ENCODE measurements at places on chromosomes 11 and 22.

GRCh38 chr11:14642453-14642852 lies 1.2 kb upstream of the PDE3B start:
- DNase-seq: no peak

DNA sequence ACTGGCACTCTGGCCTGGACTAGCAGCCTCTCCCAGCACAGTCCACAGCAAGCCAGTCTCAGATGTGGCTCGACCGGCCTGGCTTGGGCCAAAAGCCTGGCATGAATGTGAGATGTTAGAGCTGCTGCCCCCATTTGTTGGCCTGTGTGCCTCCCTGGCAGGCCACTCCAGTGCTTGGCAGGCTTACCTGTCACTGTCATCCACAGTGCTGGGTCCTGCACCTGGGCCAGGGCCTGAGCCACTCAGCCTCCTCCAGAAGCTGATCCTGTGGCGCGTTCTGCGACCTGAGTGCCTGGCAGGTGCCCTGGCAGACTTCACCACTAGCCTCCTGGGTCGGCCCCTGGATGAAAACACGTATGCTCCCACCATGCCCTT lies 36.1 kb downstream of the RRP8 start:
- no peak for DNase-seq

DNA sequence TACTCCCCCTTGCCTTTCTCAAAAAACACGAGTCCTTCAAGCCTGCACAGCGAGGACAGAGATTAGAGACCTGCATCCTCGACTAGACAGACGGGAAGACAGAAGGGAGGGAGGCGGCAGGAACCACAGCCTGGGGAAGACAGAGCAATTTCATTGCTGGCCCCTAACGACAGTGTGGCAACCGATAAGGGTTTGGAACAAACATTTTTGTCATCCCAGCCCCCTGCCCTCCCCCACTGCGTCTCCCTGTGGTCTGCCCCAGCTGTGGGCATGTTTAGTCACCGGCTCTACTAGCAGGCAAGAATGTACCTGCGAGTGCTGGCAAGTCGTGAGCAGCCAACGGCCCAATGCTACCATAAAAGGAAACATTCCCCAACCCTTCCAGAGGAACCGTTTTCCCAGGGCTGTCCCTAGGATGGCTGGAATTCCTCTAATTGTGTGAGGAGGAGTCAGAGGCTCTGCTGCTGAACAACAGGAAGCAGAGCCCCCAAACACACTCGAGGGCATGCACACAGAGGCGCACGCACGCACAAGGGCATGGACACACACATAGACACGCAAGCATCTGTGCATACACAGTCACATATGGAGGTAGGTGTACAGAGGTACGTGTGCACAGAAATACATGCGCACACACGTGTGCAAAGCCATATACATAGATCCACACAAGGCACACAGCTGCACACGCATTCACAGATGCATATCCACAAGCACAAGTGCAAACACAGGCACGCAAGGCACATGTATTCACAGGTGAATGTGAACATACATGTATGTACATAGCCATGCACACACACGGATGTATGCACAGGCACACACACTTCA lies 58.3 kb downstream of the MYH9 start:
- DNase-seq: peak; percentile 69

DNA sequence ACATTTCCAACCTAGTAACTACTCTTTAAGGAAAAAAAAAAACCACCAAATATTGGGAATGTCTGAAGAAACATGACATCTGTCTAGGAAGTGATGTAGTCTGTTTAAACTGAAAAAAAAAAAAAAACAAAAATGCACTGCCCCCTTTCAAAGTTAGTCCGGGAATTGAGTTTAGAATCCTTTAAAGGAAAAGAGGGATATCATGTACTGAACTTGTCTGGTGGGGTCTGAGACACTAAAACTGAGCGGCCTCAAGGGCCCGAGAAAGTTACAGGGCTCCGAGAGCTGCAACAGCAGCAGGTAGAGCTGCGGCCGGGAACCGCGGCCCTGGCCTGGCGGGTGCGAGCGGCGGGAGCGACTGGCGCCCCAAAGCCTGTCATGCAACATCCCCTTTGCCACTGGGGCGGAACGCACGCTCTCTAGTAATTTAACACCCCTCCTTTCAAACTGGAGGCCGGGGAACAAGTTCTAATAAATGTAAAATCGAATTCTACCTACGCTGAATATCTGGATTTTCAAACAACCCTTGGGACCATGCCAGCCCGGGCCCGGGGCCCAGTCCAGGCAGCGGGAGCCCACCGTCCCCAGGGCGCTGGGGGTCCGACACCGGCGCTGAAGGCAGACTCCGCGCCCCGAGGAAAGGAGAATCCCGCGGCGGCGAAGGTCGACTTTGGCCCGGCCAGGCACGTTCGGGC lies 736 bp downstream of the RDX start:
- DNase-seq: peak; percentile 54

- no peak for DNase-seq
These were observed 314.2 kb upstream of the SORL1-AS1 start for GRCh38 chr11:121766991-121767390.

- DNase-seq: no peak
These were observed 310.7 kb upstream of the MTNR1B start for GRCh38 chr11:92658733-92659132.

GRCh38 chr11:9280655-9281301 lies 15.6 kb upstream of the DENND5A start:
- DNase-seq: peak; percentile 69

DNA sequence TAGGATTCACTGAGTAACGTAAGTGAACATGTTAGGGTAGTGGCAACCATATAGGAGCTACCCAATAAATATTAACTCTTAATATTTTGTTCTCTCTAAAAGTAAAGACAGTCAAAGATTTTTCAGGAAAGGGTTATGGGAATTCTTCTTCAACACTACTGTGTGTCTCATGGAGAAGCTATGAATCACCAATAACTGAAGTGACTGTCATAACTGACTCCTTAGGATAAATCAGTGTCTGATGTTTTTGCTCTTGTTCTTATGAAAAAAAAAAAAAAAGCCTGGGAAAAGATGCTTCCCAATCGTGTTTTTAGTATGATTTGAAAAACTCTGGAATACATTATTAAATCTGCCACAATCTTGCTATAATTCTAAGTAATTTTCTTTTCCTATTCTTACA lies 111.2 kb upstream of the CEP126 start:
- no peak for DNase-seq

- DNase-seq: no peak
These were observed 19.4 kb upstream of the MALAT1 start for GRCh38 chr11:65479184-65480145.

- no peak for DNase-seq
These were observed 2.6 kb downstream of the NELL1 start for GRCh38 chr11:20671856-20672546.

DNA sequence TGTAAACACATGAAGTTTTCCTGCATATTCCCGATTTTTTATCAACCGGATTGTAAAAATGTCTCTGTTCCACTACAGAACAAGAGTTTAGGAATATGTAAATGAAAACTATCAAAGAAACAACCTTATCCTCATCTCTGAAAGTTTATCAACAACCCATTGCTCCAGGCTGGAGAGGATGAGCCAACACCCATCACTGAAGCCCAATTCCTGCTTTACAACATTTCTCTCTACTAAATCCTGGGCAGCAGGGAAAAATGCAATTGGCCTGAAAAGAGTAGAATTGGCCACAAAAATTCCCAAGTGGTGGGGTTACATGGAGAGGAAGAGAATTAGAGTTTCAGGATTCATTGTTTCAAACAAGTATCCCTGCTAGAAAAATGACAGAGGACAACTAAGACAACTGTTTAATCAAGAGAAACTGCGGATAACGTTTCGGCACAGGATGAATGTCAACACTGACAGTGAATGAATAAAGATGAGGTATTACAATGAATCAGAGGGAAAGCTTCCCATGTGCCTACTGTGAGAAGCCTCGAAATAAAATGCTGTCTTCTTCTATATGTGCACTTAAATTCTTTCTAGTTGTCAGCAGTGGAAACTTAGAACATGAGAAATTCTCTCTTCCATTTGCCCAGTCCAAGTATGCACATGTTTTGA lies 317.3 kb upstream of the ANO3 start:
- no peak for DNase-seq

- DNase-seq: no peak
These were observed 16.3 kb downstream of the LTO1 start for GRCh38 chr11:69658626-69659450.

DNA sequence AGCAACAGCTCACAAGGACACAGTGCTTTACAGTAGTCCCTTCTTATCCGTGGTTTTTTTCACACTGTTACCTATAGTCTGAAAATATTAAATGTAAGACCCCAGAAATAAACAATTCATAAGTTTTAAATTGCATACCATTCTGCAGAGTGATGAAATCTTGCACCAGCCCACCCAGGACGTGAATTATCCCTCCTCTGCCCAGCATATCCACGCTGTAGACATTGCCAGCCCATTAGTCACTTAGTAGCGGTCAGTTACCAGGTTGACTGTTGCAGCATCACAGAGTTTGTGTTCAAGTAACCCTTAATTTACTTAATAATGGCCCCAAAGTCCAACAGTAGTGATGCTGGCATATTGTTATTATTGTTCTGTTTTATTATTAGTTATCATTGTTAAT lies 3.6 kb downstream of the CLTCL1 start:
- DNase-seq: no peak

GRCh38 chr11:59510941-59511589 lies at the start of gene OR4D9:
OR4D9 (plus strand) TSS chr11:59511539; CDS start chr11:59514913, 3,374 bp downstream.
- no peak for DNase-seq

GRCh38 chr11:96259134-96259830 lies 83.7 kb downstream of the MAML2 start:
- DNase-seq: peak; percentile 21

- DNase-seq: no peak
These were observed 37.1 kb downstream of the TST start for GRCh38 chr22:36982136-36982535.

DNA sequence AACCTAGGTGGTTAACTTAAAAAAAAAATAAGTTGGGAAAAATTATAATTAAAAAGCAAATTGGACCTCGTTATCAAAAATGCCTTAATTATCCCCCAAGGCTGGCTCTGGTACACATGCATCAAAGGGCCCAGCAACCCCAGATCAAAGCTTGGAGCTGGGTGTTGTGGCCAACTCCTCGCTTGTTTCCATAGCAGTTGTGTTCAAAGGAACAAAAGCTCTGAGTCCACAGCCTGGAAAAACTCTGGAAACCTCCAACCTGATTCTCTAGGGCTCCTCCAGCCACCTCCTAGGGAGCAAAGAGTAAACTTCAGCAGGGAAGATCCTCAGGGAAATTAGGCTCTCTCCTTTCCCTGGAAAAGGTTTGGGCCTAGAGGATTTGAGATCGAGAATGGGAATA lies 149.4 kb downstream of the NXPE2 start:
- no peak for DNase-seq

DNA sequence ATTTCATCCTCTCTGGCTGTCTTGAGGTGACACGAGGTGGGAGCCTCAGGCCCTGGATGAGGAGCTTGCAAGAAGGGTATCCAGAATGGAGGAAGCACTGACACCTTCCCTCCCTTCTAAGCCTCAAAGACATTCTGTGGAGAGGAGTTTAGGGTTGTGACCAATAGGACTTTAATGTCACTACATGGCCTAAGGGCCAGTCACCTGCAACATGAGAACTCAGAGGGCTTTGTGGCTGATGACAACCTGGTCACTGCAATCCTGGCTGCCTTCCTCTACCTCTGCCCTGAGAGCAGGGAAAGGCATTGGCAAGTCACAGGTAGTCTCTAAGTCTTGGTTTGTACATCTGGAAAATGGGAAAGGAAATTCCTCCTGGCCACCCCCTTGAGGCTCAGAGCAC lies 33.7 kb downstream of the PISD start:
- no peak for DNase-seq

GRCh38 chr22:27639248-27640086 lies 162.1 kb downstream of the MN1 start:
- no peak for DNase-seq

DNA sequence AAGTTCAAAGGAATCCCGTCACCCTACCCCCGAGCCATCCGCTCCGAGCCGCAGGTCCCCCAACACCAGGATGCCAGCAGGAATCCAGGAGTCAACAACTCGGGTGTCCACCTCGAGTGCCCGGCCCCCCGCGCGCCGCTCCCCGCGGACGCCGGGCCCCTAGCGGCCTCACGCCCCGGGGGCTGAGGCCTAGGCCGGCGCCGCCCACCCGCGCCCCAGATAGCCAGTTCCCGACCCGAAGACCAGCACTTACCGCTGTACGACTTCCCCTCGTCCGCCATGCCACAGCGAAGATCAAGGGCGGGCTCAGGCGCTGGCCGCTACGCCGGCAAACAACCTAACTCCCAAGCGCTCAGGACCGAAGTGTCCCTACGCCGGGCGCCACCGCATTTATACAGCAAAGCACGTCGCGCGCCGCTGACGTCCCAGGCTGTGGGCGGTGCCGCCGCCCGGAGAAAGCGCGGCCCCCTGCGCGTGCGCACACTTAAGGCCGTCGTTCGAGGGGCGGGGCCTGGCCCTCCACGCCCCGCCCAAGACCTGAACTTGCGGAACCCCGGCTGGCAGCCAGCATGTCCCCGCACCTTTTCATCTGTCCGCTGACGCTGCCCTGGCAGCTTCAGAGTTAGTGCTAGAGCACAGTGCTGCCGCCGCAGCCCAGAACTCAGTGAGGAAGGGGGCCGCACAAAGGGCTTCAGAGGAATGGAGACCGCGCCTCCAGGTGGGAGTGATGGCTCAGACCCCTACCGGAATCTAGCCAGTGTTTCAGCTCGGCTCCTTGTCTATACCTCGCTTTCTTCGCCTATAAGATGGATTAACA lies at the start of gene NXF1:
Gene NXF1 (minus strand): TSS at position 365 of the 817 bp plus-strand sequence. CDS start 84 bp downstream, at position 281.
- peak; percentile 97 for DNase-seq

DNA sequence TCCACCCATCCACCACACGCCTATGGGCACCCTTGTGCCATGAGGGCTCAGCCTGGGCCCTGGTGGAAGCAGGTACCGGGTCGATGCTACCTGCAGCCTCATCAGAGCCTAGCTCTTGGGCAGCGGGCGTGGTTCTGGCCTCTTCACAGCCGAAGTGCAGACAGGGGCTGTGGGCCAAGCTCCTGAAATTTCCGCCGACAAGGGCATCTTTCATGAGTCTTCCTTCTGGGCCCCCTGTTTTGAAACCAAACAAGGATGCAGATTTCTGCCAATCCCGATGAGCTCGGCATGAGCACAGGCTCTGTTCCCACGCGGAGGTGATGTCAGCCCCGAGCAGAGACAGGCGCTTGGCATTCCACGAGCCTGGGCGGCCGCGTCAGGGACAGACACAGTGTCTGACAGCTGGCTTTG lies 22.6 kb upstream of the MGAT3 start:
- DNase-seq: no peak

DNA sequence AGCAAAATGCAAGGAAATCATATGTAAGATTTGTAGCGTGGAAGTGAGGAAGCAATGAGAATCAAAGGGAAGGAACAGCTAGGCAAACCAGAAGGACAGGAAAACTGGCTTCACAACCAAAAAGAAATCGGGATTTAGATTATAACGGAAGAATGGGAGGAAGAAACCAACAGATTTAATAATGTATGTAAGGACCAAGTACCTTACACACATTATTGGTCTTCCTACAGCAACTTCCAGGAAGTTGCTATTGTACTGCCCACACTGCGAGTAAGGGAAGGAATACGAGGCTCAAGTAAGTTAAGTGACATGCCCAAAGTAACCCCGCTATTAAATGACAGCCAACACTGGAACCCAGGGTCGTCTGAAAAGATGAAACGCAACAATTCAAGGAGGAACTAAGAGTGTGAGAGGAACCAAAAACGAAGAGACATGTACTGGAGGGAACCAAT lies 473 bp downstream of the TXN2 start:
- DNase-seq: no peak
